Lung (tissue), 17 donors: ENCODE measurements at places on chromosomes 7 and 10.

DNA sequence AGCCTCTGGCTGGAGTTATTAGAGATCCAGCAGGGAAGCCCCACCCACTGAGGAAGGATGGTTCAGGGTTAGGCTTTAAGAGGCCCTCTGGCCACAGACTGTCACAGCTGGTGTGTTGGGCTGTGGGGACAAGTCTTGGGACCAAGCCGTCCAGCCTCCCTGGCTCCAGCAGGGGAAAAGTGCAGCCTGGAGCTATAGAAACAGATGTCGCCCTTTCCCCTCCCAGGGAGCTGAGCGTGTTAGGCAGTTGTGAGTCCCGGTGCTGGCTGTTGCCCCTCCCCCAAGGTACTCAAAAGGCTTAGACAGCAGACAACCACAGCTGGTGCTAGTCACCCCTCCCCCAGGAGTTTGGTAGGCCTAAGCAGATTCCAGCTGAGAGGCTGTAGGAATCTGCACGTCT is 143.4 kb downstream of the TMEM168 start:
- DNase-seq: peak; percentile 62
- no peaks in the 10 kb centered on the region for H3K36me3 ChIP-seq
- H3K4me1 ChIP-seq: no peaks in the 10 kb centered on the region
- H3K27me3 ChIP-seq: no peaks in the 10 kb centered on the region
- H3K27ac ChIP-seq: no peak overlapping the region

DNA sequence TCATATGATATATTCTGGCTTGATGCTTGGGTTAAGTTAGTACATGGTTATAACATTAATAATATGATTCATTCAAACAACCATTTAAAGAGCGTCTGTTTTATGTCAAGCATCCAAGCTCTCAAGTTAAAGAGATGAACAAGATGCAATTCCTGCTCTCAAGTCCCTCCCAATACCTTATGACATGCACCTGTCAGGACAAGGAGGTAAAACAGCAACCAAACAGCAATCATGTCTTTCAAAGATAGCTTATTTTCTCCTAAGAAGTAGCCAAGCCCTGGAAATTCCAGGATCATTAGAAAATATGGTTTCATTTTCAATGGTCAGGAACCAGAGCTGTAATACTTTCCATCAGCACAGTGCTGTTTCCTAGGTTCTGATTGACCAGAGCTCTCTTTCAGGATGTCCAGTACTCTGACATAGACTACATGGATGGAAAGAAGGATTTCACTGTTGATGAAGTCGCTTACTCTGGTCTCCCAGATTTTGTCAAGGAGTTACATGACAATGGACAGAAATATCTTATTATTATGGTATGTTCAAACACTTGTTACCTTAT is 29.0 kb downstream of the MGAM2 start:
- H3K4me1 ChIP-seq: no peaks in the 10 kb centered on the region
- no peaks in the 10 kb centered on the region for H3K36me3 ChIP-seq
- no peak overlapping the region for H3K4me3 ChIP-seq
- H3K27me3 ChIP-seq: no peaks in the 10 kb centered on the region

GRCh38 chr7:159093351-159093971 is 51.2 kb downstream of the VIPR2 start:
- H3K27ac ChIP-seq: no peak overlapping the region
- H3K27me3 ChIP-seq: no peaks in the 10 kb centered on the region
- no peak overlapping the region for H3K4me3 ChIP-seq

DNA sequence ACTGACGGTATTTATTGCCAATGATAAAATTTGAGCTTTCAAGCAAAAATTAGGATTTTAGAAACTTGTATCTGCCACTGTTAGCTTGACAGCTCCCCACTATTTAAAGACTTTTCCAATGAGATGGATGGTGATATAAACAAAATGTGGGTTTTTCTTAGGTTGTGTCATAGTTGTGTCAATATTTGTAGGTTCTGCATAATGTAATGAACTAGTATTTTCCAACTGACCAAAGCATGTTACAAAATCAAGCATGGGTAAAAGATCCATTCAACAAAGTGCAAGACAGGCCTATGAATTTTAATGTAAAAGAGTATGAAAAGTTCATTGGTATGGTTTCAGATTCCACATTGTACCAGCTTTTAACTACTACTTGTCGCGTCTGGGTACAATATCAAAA is 165.6 kb downstream of the SKAP2 start:
- H3K4me3 ChIP-seq: no peak overlapping the region
- H3K36me3 ChIP-seq: no peaks in the 10 kb centered on the region
- H3K4me1 ChIP-seq: no peaks in the 10 kb centered on the region

- H3K4me3 ChIP-seq: peak overlapping the region; percentile 83
- peaks cover 3% of the 10 kb centered on the region for H3K4me1 ChIP-seq
- H3K36me3 ChIP-seq: no peaks in the 10 kb centered on the region
- DNase-seq: no peak
Measured at GRCh38 chr7:38178695-38179344, 775 bp downstream of the STARD3NL start.

- H3K27me3 ChIP-seq: no peaks in the 10 kb centered on the region
- no peak overlapping the region for H3K4me3 ChIP-seq
- peak overlapping the region; percentile 49 for H3K27ac ChIP-seq
- no peak for DNase-seq
Measured at GRCh38 chr10:123998197-123999141, 94.9 kb downstream of the CHST15 start.
